ENCODE measurements at places on chromosomes 2 and 18.
A peak's percentile ranks its signal among the peaks of the same experiment; 100 is the strongest.

GRCh38 chr2:8676921-8677645 lies 4.8 kb upstream of the ID2 start:
- no peaks in the 10 kb centered on the region for H3K36me3 ChIP-seq
- H3K27me3 ChIP-seq: peaks cover 17% of the 10 kb centered on the region
- DNase-seq: peak; percentile 53
- peak overlapping the region; percentile 44 for H3K4me3 ChIP-seq
- peaks cover 48% of the 10 kb centered on the region for H3K4me1 ChIP-seq
- H3K27ac ChIP-seq: peak overlapping the region; percentile 97

GRCh38 chr2:216950547-216950946 lies 90.7 kb upstream of the TNP1 start:
- no peak overlapping the region for H3K27ac ChIP-seq
- no peak overlapping the region for H3K4me3 ChIP-seq

- H3K27me3 ChIP-seq: peaks cover 5% of the 10 kb centered on the region
- H3K4me1 ChIP-seq: peaks cover 10% of the 10 kb centered on the region
- peaks cover 19% of the 10 kb centered on the region for H3K36me3 ChIP-seq
- no peak overlapping the region for H3K27ac ChIP-seq
Observed at GRCh38 chr2:23642516-23642915, 257.5 kb downstream of the KLHL29 start.

DNA sequence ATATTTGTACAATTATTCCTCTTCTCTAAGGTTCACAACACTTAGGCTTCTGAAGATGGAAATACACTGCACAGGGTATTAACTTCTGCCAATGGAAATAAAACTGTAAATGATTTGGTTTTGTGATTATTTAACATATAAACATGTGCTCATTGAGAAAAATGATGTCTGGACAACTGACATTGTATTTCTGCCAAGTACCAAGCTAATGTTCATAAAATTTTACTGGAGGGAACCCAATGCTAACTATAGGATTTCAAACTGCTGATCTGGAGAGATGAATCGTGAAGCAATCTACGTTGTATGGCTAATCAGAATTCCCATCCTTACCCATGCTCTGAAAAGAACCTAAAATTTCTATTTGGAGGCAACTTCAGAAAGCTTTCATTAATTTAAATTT lies 279.7 kb downstream of the NRXN1 start:
- DNase-seq: peak; percentile 75
- no peaks in the 10 kb centered on the region for H3K27me3 ChIP-seq
- H3K36me3 ChIP-seq: no peaks in the 10 kb centered on the region
- H3K27ac ChIP-seq: peak overlapping the region; percentile 5
- H3K4me1 ChIP-seq: peaks cover 9% of the 10 kb centered on the region

DNA sequence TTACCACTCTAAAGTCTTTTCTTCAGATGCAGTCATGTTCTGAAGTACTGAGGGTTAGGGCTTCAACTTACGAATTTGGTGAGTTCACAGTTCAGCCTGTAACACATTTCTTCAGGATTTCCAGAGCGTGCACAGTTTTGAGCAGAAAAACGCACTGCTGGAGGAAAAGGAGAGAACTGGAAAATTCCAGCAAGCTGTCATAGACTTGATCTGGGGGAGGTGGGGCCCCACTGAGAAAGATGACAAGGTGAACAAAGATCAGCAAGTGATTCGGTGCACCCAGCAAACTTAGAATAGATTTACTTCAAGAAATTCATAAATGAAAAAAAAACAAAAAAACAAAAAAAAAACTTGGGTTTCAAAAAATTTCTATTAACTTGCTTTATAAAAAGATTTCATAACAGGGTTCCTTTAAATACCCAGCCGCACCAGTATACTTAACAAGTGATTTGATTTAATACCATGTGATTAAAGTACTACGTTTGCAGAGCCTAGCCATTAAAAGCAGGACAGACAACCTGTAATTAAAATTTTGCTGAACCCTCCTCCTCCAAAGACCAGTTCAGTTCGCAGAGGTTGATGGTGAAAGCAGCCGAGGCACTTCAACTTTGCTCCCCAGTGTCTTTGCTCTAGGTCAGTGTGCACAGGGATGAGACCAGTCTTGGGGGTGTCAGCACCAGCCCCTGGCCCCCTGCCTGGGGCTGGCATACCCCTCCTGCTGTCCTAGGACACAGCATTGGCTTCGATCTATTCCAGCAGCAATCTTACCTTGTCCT lies 30.5 kb downstream of the CTIF start:
- H3K27me3 ChIP-seq: no peaks in the 10 kb centered on the region
- peaks cover 12% of the 10 kb centered on the region for H3K4me1 ChIP-seq
- H3K27ac ChIP-seq: no peak overlapping the region
- DNase-seq: no peak

GRCh38 chr2:203400805-203401585 lies 72.8 kb downstream of the ABI2 start:
- H3K27me3 ChIP-seq: no peaks in the 10 kb centered on the region
- peaks cover 17% of the 10 kb centered on the region for H3K36me3 ChIP-seq
- no peak overlapping the region for H3K27ac ChIP-seq
- no peaks in the 10 kb centered on the region for H3K4me1 ChIP-seq
- H3K4me3 ChIP-seq: no peak overlapping the region

GRCh38 chr2:1750933-1751766 lies 6.8 kb upstream of the PXDN start:
- peak overlapping the region; percentile 20 for H3K27ac ChIP-seq
- DNase-seq: peak; percentile 84
- H3K27me3 ChIP-seq: peaks cover 16% of the 10 kb centered on the region
- H3K4me1 ChIP-seq: peaks cover 16% of the 10 kb centered on the region
- no peaks in the 10 kb centered on the region for H3K36me3 ChIP-seq
- no peak overlapping the region for H3K4me3 ChIP-seq
